ENCODE measurements at places on chromosomes 5 and 9.
A peak's percentile ranks its signal among the peaks of the same experiment; 100 is the strongest.

GRCh38 chr5:160251406-160252155 is 22.3 kb downstream of the FABP6 start:
- DNase-seq = no peak

GRCh38 chr5:91434348-91434747 is 51.2 kb upstream of the ARRDC3 start:
- DNase-seq = no peak

DNA sequence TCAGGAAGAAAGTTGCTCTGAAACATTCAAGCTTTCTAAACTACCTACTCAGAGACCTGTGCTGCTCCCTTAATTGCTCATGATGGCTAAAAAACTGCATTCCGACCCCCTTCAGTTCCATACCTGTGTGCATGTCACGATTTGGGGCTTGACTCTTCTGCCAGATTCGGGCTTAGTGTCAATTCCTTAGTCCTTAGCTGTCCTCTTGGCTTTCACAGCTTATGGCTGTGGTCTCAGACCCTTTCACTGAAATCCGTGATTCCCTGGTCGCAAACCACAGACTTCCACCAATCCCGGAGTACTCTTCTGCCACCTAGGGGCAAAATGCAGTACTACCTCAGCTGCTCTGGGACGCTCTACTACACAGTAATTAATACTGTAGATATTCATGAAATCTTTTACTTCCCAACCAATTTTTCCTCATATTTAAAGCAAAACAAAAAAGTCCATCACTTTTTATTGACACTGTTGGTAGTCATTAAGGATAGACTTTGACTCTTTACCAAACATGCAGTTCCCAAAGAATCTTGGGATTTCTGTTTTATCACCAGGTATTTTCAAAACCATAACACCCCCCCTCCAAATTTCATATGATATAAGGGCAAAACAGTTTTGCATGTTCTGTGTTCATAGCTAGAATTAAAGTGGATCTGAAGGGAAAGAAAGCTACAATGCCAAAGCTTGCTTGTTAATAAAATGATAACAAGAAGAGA is 617.4 kb downstream of the SLCO4C1 start:
- DNase-seq = peak; percentile 4

GRCh38 chr9:127809540-127810377 is 7.1 kb downstream of the FPGS start:
- no peak for DNase-seq

GRCh38 chr5:93189707-93190120 is 391.3 kb downstream of the NR2F1-AS1 start:
- peak; percentile 78 for DNase-seq

GRCh38 chr5:103397739-103398581 is 139.4 kb downstream of the MACIR start:
- DNase-seq = no peak

GRCh38 chr5:118968406-118968911 is 19.9 kb downstream of the DTWD2 start:
- DNase-seq = no peak

DNA sequence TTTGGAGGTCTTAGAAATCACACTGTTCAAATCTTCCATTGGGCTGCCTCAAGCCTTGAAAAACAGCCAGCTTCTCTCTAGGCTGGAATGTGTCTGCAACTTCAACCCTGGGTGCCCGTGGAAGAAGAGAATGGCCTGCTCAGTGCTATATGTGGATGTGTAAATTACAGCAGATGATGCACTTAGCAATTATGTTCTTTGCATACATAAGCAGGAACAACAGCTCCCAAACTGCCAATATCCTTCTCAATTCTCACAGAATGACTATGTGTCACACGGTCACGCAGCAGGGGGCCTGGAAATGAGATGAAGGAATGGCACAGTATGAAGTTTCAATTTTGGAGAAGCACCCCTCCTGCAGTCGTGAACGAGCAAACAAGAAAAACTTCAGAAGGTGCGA is 175.2 kb upstream of the SMARCA2 start:
- DNase-seq = peak; percentile 41

GRCh38 chr9:114895521-114895991 is 34.8 kb downstream of the TNFSF8 start:
- DNase-seq = no peak

- no peak for DNase-seq
Measured at GRCh38 chr9:83505282-83505681, 32.9 kb downstream of the FRMD3 start.

- DNase-seq = no peak
Measured at GRCh38 chr9:36286388-36286787, 28.1 kb upstream of the GNE start.

DNA sequence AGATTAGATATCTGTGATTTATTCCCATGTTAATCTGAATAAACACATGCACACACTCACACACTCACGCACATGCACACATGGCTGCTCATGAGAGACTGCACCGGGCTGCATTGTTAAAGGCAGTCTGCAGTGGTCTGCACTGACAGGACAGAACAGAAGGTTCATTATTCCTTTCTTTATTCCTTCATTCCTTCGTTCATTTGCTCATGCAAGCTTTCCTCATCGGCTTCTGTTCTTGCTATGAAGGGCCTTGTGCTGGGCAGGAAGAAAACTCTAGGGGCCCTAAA is 41.4 kb upstream of the FSTL4 start:
- DNase-seq = no peak

- no peak for DNase-seq
Measured at GRCh38 chr9:124947727-124948391, 7.0 kb upstream of the GOLGA1 start.

DNA sequence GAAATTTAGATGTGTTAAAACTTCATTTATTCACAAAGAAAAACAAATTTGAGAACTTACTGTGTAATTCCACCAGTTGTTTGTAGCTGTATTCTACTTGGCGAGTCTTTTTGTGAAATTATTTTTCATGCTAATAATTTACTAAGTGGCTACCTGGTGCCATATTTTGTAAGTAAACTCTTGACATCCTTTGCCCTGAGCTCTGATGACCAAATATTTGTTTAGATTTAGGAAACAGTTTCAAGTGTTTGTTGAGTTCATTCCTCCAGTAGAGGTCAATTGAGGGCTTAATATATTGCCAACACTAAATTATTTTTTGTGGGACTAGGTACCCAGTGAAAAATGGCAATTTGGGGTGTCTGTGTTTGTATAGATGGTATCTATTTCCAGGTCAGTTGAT is 3.7 kb downstream of the CNTLN start:
- DNase-seq = no peak
